ENCODE measurements at places on chromosomes 6 and 20. TPM values are rescaled to one million over a fixed set of nuclear protein-coding genes. Genes with fewer than 3 reads are reported as not detected.
A peak's percentile ranks its signal among the peaks of the same experiment; 100 is the strongest.

DNA sequence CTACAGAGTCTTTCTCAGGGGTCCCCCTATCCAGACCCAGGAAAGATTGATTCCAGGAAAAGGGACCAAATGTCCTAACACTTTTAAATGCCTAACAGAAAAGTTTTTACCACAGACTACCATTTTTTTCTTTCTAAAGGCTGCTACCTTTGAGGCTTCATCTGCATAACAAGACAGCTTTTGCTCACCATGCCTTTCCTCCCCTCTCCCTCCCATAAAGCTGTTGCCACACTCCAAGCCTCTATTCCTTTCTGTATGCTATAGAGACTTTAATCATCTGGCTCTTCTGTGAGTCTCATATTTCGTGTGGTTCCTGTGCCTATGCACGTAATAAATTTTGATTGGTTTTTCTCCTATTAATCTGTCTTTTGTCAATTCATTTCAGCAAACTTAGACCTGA lies 26.0 kb upstream of the LIN28B start:
- no peak for DNase-seq

DNA sequence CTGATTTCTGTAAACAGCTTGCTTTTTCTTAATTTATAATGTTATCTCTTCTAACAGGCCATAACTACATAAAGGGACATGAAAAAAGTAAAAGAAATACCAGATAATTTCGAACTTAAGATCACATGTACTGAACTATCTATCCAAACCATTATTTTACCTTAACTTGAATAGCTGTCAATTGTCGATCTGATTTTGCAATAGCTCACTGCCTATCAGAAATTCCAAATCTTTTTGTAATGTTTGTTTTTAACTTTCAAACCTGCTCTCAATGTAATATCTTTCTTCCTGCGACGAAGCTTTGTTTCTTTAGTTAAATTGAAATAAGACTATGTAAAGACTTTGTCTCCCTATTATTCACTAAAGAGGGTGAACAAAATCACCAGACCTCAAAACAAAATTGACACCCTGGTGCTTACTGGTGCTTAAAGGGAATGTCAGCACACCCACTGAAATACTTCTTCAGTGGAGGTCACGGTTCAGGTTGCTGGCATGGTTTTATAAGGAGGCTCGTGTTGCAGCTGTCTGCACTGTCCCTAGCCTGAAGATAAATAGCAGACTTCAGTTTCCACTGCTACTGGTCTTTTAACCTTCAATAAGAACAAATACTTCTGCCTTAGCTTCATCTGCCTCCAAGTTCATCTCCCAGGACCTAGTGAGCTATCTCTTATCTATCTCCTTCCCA lies 117.5 kb upstream of the QKI start:
- no peak for DNase-seq

DNA sequence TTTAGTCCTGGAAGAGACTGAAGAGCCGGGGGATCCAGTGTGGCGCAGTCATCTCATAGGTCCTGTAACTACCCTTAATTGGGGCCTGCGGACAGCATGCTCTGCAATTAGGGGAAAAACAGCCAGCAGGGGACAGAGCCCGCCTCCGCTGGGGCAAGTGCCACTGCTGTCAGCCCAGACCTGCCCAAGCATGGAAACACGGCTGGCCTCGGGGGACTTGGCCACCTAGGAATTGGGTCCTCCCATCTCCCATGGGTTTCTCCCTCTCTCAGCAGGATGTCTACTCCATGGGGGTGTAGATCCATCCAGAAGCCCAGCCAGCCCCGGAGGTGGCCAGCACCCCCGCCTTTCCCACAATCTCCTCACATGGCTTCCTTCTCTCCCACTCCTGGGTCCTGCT lies 3.6 kb downstream of the GHRH start:
- DNase-seq, result no peak

DNA sequence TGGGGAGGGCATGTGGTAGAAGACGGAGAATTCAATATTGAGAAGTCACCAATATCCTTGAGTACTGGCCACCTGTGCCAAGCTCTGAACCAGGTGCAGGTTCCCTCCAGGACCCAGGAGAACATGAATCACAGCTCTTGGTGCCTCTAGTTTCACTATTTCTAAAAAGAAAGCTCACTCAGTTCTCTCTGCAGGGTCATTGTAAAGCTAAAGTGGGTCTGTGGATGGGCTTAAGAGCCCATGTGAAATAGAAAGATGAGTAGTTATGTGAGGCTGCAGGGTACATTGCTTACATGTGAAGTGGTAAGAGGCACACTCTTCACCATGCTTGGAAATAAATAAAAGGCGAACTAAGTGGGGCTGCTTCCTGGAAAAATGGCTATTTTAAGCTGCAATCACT lies 43.6 kb downstream of the ZNF831 start:
- DNase-seq, result no peak

GRCh38 chr6:86789779-86790411 lies 147.4 kb upstream of the HTR1E start:
- DNase-seq, result no peak

Gene MEP1A
- total RNA-seq, result not detected

Gene WFDC12
- total RNA-seq, result not detected

- DNase-seq, result peak; percentile 75
Observed at GRCh38 chr20:57381596-57382503, 9.3 kb upstream of the RBM38 start.

DNA sequence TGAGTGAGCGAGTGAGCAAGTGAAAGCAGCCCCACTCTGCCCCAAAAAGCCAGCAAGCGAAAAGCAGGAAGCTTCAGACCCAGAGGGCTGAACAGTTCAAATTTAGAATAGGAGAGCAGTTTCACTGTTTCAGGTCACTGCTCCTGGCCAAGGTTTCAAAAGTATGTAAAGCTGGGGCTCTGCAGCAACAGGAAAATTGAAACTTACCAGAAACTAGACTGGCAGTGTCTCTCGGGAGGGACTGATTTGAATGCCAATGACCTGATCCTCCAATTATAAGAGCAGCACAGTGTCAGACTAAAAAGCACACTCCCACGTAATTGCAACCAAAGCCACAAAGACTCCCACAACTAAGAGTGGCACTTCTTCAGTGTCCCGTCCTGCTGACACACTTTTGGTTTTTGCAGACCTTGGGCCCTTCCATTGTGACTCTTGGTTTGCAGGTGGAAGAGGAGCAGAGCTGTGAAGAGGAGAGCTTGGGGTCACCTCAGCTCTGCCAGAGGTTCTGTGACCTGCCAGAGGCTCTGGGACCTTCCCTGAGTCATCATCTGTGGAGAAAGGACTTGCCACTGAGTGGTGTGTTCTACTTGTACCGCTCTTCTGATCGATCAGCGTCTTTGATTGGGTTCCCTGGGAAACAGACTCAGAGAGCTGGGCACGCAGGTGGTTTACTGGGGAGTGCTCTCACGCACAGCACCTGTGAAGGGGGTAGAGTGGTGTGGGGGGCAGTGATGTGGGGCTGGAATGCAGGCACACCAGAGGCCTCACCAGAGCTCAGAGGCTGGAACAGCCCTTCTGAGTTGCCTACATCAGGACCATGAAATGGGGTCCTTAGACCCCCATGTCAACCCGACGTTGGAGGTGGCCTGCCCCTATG lies 52.7 kb upstream of the PTGIS start:
- DNase-seq, result no peak

Gene FAM209B
- total RNA-seq, result not detected

GRCh38 chr6:108235127-108235526 lies 25.7 kb downstream of the SNX3 start:
- DNase-seq, result no peak

DNA sequence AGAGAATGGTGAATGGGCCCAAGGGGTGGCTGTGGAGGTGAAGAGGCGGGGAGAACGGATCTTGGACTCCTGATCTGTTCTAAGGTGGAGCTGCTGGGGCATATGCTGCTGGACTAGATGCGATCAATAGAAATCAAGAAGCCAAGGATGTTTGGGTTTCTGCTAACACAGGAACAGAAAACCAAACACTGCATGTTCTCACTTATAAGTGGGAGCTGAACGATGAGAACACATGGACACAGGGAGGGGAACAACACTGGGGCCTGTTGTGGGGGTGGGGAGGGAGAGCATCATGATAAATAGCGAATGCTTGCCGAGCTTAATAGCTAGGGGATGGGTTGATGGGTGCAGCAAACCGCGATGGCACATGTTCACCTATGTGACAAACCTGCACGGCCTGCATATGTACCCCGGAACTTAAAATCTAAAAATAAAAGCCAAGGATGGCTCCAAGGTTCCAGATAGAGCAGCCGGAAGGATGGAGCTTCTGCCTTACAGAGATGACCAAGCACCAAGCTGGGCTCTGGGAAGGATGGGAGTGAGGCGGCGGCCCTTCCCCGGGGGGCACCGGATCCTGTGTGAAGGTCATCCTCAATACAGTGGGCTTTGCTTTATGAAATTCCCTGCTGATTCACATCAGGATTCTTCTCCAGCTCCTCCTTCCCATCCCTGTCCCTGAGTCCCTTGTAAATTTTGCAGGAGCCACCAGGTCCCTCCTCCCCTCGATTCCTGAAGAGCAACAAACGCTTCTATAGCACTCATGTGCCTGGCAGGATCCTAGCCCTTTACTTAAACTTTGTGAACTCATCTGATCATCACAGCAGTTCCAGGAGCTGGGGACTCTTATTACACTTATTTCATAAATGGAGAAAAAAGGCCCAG lies 109.2 kb upstream of the PTPN1 start:
- no peak for DNase-seq

DNA sequence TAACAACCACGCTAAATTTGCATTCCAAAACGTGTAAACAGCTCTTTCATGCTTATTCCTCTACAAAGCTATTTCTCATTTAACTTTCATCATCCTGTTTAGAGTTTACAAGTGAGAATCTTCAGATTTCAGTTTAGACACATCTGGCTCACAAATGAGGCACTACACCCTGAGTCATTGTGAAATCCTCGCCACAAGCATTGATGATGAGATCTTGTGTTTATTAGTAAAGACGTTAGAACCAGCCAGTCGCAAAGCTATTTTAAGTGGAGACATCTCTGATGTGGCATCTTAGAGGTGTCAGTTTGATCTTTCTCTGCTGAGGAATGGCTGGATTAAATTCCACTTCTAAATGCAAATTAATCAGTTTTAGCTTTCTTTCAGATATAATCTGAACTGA lies 8.3 kb upstream of the ISM1 start:
- peak; percentile 89 for DNase-seq

Gene HDGFL1
- total RNA-seq, result not detected

GRCh38 chr6:88145298-88145963 lies 20.7 kb downstream of the CNR1 start:
- DNase-seq, result no peak

GRCh38 chr6:164409309-164410009 lies 899.9 kb downstream of the C6orf118 start:
- DNase-seq, result no peak

DNA sequence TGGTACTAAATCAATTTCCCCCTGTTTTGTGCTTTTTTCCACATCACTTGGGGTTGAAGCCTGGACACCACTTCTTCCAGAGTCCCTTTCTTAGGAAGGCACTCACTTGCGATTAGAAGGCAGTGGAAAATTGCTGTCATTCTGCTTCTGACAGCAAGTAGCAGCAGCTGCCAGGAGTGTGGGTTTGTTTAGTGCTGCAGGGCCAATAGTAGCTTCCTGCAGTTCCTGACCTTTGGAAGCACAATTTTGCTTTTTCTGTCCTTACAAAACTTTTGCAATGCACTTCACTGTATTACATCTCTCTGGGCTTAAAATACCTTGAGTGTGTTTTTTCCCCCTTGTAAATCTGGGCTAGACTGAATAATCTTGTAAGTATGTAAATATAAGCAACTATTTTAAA lies 12.5 kb upstream of the HLA-DRA start:
- peak; percentile 22 for DNase-seq

DNA sequence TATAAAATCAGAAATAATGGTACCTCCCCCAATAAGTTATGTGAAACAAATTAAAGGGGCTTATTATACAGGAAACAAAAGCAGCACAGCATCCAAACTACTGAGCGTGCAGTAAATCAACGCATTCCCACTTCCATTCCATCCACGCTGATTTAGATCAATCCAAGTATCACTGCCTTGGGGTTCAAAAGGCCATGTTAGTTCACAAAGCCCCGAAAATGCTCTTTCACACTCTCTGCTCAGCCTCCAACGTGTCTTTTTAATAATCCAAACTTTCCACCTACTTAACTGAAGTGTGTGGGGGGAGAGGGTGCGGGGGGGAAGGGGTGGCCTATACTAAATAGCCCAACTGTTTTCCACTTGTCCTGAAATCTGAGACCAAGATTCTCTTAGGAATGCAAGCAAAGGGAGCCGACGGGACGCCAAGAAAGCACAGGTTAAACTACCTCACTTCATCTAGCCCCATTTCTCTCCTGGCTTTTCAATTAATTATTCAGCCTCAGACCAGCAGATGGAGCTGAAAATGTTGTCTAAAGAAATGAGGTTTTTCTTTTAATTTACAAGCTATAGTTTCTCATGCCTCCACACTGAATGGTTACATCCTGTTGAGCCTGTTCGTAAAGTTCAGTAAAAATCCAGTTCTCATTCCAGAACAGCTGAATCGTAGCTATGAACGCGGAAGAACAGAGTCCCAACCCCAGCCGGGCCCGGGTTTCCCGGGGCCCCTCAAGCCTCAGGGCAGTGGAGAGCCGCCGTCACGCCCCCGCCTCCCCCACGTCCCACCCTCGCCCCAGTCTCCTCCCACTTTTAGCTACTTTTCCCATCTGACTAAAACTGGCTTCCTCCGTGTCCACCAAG lies 1.0 kb upstream of the NXT1 start:
- no peak for DNase-seq

Gene UBE2J1
- 54.4 TPM for total RNA-seq

DNA sequence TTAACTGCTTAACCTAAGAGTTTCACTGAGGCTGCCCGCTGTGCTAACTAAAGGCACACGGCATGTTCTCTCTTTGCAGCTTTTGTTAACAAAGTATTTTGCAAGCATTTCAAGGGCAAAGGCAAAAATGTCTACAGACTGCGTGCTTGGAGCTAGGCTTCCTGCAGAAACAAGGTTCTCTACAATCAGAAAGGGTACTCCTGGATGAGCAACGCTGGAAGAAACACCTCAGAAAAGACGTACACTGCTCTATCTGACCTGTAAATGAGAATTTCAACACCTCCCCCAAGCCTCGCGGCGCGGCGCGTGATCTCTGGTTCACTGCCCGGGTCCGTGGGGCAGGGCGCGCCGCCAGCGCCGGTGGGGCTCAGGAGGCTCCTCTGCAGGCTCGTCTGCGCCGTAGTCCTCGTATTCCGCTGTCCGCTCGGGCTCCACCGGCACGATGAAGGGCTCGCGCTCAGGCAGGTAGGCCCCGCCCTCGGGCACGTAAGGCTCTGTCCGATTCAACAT lies 120.9 kb downstream of the COL12A1 start:
- no peak for DNase-seq

GRCh38 chr6:90100059-90100665 lies 196.5 kb downstream of the BACH2 start:
- DNase-seq, result no peak

Gene NKX2-4
- total RNA-seq, result not detected

Data from fibroblast of villous mesenchyme (primary cell).